Sigmoid colon (tissue), 7 donors: ENCODE measurements at places on chromosomes 11 and 22. TPM values are rescaled to one million over a fixed set of nuclear protein-coding genes. Genes with fewer than 3 reads are reported as not detected.
A peak's percentile ranks its signal among the peaks of the same experiment; 100 is the strongest.

The DLG2 gene
- 25.8 TPM for total RNA-seq

The SCGB1D2 gene
- not detected for total RNA-seq

DNA sequence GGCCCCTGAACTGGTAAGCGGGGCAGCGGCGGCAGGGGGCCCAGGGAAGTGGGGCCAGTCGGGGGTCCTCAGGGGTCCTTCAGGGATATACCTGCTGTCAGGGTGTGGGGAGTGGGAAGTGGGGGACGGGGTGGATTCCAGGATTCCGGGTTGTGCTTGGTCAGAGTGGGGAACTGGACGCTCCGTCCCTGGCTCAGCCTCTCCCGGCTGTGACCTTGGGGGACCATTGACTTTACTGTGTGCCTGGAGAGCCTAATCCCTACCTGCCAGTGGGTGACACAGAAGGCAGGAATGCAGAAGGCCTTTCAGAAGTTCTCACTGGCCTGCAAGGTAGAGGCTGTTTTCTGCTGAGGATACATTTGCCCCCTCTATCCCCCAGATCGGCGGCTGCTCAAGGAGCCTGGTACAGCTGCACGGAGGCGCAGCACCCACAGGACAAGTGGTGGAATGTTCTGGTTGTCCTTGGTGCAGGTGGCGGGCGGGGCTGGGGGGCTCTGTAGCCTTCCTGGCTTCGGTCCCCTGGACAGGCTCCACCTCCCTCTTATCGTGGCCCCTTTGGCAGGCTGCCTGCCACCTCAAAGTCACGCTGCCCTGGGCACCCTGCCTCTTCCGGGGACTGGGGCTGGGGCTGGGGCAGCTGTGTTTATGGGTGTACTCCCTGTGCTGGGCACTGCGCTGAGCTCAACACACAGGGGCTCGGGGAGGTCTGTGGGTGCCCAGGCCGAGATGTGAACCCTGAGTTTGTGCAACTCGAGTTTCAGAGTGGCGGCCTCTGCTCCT, 18.4 kb downstream of the KCNQ1 start:
- no peaks in the 10 kb centered on the region for H3K36me3 ChIP-seq
- no peaks in the 10 kb centered on the region for H3K27me3 ChIP-seq
- no peaks in the 10 kb centered on the region for H3K4me1 ChIP-seq
- no peak overlapping the region for H3K27ac ChIP-seq
- DNase-seq, result peak; percentile 59

The GSTP1 gene
- 349 TPM for total RNA-seq

DNA sequence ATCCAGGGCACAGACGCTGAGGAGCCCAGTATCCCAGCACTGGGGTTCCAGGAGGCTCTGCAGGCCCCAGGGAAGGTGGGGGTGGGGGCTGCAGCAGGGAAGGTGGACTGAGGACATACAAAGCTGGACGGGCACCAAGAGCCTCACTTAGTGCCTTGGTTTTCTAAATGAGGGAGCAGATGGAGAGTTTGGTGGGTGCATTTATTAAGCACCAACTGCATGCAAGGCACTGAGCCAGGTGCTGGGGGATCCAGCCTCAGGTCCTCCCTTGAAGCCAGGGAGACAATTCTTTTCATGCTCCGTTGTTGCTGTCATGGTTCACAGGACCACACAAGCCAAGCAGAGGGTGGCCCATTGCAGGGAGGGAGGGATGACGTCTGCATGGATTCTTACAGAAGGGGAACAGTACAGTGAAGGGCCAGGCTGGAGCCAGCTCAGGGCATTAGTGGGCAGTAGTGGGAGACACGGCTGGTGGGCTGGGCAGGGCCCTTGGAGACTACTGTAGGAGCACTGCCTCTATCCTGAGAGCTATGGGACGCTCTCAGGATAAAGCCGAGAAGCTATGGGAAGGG, 65.0 kb downstream of the MACROD1 start:
- peak overlapping the region; percentile 26 for H3K27ac ChIP-seq
- no peaks in the 10 kb centered on the region for H3K36me3 ChIP-seq
- no peaks in the 10 kb centered on the region for H3K27me3 ChIP-seq
- no peak overlapping the region for H3K4me3 ChIP-seq
- H3K4me1 ChIP-seq, result peaks cover 26% of the 10 kb centered on the region
- DNase-seq, result no peak

The PKP3 gene
- total RNA-seq, result 0.27 TPM

- no peak overlapping the region for H3K27ac ChIP-seq
- no peak for DNase-seq
- H3K4me3 ChIP-seq, result no peak overlapping the region
- no peaks in the 10 kb centered on the region for H3K36me3 ChIP-seq
Measured at GRCh38 chr11:111358038-111359001, 20.8 kb downstream of the POU2AF1 start.

- H3K27me3 ChIP-seq, result no peaks in the 10 kb centered on the region
- H3K4me3 ChIP-seq, result peak overlapping the region; percentile 81
- no peak for DNase-seq
- peak overlapping the region; percentile 90 for H3K27ac ChIP-seq
Measured at GRCh38 chr22:31631436-31631835, 30.6 kb downstream of the PISD start.

- H3K36me3 ChIP-seq, result no peaks in the 10 kb centered on the region
- H3K27ac ChIP-seq, result no peak overlapping the region
- no peak for DNase-seq
- H3K27me3 ChIP-seq, result no peaks in the 10 kb centered on the region
- no peak overlapping the region for H3K4me3 ChIP-seq
- H3K4me1 ChIP-seq, result peaks cover 64% of the 10 kb centered on the region
Measured at GRCh38 chr11:82999232-82999631, 72.5 kb downstream of the RAB30 start.

GRCh38 chr11:97703851-97704250, 1314.0 kb downstream of the JRKL start:
- no peak for DNase-seq
- H3K4me1 ChIP-seq, result no peaks in the 10 kb centered on the region
- H3K27ac ChIP-seq, result no peak overlapping the region
- H3K36me3 ChIP-seq, result no peaks in the 10 kb centered on the region

DNA sequence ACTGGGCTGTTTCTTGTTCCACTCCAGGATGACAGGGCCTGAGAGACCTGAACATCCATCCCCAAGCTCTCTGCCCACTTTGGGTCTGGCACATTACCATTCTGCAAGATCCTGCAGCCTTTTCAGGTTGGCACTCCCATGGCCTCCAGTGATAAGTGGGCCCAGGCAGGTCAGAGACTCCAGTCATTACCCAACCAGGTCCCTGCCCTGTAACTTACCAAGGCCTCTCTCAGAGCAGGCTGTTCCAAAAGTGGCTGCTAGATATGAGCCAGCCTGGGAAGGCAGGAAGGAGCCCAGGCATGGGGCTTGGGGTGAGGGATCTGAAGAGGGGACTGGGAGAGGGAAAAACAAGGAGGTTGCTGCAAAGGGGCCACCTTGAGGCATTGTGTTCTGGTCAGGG, 35.9 kb downstream of the KCNQ1OT1 start:
- H3K27me3 ChIP-seq, result no peaks in the 10 kb centered on the region
- H3K4me3 ChIP-seq, result no peak overlapping the region
- no peaks in the 10 kb centered on the region for H3K36me3 ChIP-seq
- DNase-seq, result no peak
- no peaks in the 10 kb centered on the region for H3K4me1 ChIP-seq
- H3K27ac ChIP-seq, result no peak overlapping the region

- no peak for DNase-seq
- H3K36me3 ChIP-seq, result peaks cover 34% of the 10 kb centered on the region
- H3K27ac ChIP-seq, result no peak overlapping the region
- H3K4me3 ChIP-seq, result no peak overlapping the region
- no peaks in the 10 kb centered on the region for H3K4me1 ChIP-seq
- H3K27me3 ChIP-seq, result no peaks in the 10 kb centered on the region
Measured at GRCh38 chr22:27895600-27895999, 23.5 kb downstream of the PITPNB start.

DNA sequence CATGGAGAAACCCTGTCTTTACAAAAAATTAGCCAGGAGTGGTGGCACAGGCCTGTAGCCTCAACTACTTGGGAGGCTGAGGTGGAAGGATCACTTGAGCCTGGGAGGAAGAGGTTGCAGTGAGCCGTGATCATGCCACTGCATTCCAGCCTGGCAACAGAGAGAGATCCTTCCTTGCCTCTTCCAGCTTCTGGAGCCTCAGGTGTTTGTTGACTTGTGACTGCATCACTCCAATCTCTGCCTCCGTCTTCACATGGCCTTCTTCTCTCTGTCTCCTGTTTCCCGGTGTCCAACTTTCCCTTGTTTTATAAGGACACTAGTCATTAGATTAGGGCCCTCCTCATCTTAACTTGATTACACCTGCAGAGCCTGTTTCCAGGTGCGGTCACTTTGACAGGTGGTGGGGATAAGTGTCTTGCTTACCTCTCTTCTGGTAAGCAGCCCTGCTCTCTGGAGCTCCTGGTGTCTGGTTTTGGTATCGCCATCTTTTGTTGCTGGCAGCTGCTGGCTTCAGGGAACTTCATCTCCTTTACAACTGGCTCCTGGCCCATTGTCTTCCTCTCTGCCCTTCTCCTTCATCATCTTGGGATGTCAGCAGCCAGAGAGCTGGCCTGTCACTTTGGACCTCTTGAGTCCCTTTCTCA, 8.2 kb upstream of the USP2 start:
- no peak for DNase-seq
- no peak overlapping the region for H3K4me3 ChIP-seq
- no peaks in the 10 kb centered on the region for H3K4me1 ChIP-seq
- H3K27ac ChIP-seq, result no peak overlapping the region

GRCh38 chr22:46069521-46070214, 80.7 kb upstream of the PPARA start:
- H3K4me3 ChIP-seq, result peak overlapping the region; percentile 77
- peak overlapping the region; percentile 100 for H3K27ac ChIP-seq
- no peaks in the 10 kb centered on the region for H3K27me3 ChIP-seq

DNA sequence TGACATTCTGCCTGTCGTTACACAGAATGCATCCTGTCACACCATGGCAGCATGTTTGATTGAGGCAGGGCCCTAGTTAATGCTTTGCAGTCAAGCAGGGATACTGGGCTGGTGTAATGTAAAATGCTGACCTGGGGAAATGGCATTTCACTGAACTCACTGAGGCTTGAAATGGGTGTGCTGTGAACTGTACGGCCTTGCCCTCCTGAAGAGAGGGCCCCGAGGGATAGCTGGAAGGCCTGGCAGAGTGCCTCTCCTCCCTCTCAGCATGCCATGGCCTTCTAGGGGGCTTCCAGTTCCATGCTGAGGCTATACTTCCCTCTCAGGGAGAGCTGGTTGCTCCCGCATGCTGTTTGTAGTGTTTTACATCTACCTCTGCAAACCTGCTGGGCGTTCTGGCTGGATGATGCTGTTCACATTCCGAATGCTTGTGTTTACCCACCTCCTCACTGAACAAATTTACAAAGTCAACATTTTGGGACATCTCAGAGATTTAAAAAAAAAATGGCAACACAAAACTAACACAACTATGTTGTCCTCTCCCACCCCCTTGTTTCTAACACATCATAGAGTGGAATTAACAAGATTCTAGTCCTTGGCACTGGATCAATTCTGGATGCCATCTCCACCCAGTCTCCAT, 416.7 kb upstream of the CADM1 start:
- peaks cover 7% of the 10 kb centered on the region for H3K4me1 ChIP-seq
- no peak overlapping the region for H3K27ac ChIP-seq
- H3K27me3 ChIP-seq, result no peaks in the 10 kb centered on the region
- no peak overlapping the region for H3K4me3 ChIP-seq

The MPPED2 gene
- total RNA-seq, result 19.1 TPM

- no peaks in the 10 kb centered on the region for H3K27me3 ChIP-seq
- H3K4me3 ChIP-seq, result no peak overlapping the region
Measured at GRCh38 chr22:50204571-50204970, 3.8 kb downstream of the SELENOO start.

DNA sequence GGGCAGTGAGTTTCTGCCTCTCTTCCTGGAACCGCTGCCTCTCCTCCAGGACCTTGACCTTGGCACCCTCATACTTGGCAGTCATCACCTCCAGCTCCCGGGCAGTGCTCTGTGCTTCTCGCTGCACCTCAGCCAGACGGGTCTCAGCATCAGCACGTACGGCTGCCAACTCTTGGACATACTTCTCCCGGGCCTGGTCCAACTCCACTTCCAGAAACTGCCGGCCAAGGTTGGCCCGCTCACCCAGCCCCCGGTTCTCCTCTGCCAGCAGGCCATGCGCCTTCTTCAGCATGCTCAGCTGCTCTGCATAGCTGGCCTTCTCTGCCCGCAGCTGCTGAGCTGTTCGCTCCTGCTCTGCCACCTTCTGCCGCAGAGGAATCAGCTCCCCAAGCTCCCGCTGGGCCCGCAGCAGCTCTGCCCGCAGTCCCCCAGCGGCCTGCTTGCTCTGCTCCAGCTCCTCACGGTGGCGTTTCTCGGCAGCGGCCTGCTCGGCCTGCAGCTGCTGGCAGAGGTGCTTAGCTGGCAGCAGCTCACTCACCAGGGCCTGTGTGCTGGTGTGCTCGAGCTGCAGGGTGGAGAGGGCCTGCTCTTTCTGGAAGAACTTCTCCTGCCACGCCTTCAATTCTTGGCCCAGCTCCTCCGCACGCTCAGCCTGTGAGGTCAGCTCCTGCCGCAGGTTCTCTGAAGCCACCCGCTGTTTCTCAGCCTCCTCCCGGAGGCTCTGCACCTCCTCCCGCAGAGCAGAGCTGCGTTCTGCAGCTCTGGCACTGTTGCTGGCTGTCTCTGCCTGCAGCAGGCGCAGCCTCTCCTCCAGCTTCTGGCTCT, 14.4 kb downstream of the IL18BP start:
- H3K4me3 ChIP-seq, result no peak overlapping the region
- H3K27me3 ChIP-seq, result no peaks in the 10 kb centered on the region
- peak; percentile 89 for DNase-seq
- peaks cover 97% of the 10 kb centered on the region for H3K36me3 ChIP-seq
- H3K4me1 ChIP-seq, result no peaks in the 10 kb centered on the region

DNA sequence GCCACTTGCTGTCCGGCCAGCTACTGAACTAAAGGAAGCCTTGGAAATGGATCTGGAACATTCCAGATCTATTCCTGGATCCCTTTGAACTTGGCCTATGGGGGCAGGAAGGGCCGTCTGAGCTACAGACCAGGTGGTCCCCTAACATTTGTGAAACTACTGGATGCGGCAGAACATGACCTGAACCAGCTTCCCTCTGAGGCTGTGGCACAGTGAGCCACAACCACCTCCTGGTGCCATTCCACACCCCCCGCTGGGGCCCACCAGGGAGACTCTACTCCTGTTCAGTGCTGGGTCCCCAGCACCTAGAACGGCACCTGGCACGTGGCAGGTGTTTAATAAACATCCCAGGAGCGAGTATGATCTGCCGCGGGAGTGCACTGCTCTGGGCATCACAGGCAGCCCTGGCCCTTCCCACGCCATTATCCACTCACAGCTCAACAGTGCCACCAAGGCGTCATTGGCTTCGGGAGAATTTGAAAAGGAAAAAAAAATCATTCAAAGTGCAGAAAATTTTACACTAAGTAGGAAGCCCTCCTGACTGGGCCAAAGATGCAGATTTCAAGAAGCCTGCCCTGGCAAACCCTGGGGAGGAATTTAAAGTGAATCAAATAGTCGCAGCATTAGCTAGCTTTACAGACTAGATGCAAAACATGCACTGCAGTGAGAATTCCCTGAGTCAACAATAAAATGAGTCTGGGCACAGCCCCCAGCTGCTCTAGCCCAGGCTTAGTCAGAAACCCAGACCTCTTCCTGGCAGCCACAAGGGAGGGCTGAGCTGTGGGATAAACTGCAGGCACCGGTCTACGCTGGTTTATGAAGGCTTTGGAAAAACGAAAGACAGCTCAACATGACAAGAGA, 14.3 kb upstream of the EFCAB6 start:
- H3K27ac ChIP-seq, result peak overlapping the region; percentile 71
- H3K4me1 ChIP-seq, result peaks cover 17% of the 10 kb centered on the region
- H3K36me3 ChIP-seq, result no peaks in the 10 kb centered on the region
- H3K27me3 ChIP-seq, result peaks cover 7% of the 10 kb centered on the region

The ANKK1 gene
- not detected for total RNA-seq

The CNTF gene
- 1.8 TPM for total RNA-seq

The CRYBA4 gene
- total RNA-seq, result not detected

GRCh38 chr11:79374727-79375126, 66.1 kb downstream of the TENM4 start:
- no peaks in the 10 kb centered on the region for H3K27me3 ChIP-seq
- no peaks in the 10 kb centered on the region for H3K4me1 ChIP-seq
- no peak overlapping the region for H3K4me3 ChIP-seq
- no peak for DNase-seq
